ENCODE measurements at places on chromosomes 16 and 17.

DNA sequence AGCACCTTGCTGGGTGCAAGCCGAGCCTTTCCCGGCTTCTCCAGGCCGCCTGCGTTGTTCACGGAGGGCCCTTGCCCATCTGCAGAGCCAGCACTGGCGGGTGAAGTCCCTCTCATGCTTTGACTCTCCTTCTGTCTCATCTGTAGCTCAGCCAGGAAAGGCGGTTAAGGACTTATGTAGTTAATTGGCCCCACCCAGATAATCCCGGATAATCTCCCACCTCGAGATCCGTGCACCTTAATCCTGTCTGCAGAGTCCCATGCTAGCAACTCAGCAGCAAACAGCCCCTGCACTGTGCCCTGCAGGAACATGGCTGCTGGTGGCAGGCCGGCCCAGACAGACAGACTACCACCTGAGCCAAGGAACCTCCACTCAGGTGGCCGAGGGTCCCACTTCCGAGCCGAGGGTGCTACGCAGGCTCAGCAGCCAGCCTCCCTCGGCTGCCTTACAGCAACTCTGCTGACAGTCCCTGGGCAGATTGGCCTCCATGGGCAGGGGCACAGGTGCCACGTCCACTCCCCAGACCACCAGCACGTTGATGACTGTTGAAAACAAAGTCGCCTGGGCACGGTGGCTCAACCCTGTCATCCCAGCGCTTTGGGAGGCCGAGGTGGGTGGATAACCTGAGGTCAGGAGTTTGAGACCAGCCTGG is 16.9 kb downstream of the RAB40C start:
- DNase-seq = no peak

DNA sequence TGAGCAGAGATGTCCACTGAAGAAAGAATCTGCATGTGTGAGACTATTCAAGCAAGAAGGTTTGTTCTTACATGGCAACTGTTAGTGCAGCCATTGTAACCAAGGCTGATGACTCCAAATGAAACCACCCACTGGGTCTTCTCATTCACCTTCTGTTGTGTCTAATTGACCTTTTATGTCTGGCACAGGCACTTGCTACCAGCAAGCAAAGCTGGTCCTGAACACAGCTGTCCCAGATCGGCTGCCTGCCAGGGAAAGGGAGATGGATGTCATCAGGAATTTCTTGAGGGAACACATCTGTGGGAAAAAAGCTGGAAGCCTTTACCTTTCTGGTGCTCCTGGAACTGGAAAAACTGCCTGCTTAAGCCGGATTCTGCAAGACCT is 3.6 kb downstream of the CDC6 start:
- DNase-seq = no peak

DNA sequence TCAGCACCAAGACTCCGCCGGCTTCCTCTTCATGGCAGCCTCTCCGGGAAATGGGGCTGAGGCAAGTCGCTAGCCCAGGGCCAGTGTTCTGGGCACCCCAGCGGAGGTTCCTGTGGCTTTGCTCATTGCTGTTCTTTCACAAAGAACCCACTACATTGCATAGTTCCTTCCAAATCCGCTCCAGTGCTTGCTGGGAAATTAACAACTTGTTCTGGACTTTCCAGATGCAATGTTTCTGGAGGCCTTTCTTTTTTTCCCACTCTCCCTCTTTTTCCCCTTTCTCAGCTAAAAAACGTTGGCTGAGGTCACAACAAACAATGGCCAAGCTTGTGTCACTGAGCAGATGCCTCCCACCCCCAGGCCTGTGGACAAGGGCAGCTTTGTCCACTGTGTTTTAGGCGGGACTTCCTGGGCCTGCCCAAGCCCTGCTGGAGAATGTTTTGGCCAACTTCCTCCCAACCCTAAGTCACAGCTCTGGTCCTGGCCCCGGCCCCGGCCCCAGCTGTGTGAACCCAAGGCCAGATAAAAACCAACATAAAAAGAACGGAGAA is 131.5 kb upstream of the RCVRN start:
- peak; percentile 97 for DNase-seq

DNA sequence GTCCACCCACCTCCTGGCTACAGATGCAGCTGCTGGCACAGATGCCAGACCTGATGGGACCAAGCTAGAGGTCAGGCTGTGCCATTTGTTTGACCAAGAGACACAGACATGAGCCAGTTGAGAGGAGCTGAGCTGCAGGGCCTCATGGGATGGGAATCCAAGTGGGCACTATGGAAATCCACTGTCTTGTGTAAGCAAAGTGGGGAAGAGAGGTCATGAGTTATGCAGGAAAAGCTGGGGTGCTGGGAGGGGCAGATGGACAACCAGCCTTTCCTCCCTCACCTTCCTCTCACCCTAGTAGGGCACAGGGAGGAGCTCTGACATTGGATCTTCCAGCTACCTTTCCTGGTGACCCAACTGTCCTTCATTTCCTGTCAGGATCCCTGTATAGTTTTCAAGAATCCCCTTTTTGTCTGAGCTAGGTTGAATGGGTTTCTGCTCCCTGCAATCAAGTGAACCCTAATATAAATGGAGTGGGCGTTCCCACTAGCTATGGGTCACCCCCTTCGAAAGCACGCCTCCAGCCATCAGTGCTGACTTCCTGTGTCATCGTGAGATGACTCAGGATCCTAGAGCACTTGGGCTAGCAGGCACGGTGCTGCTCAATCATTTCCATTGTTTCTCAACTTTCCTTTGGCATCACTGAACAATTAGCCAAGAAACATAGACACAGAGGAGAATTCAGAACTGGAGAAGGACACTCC is 13.6 kb downstream of the ATPAF2 start:
- DNase-seq = no peak

GRCh38 chr17:47131761-47132160 is 57.3 kb downstream of the CDC27 start:
- no peak for DNase-seq

DNA sequence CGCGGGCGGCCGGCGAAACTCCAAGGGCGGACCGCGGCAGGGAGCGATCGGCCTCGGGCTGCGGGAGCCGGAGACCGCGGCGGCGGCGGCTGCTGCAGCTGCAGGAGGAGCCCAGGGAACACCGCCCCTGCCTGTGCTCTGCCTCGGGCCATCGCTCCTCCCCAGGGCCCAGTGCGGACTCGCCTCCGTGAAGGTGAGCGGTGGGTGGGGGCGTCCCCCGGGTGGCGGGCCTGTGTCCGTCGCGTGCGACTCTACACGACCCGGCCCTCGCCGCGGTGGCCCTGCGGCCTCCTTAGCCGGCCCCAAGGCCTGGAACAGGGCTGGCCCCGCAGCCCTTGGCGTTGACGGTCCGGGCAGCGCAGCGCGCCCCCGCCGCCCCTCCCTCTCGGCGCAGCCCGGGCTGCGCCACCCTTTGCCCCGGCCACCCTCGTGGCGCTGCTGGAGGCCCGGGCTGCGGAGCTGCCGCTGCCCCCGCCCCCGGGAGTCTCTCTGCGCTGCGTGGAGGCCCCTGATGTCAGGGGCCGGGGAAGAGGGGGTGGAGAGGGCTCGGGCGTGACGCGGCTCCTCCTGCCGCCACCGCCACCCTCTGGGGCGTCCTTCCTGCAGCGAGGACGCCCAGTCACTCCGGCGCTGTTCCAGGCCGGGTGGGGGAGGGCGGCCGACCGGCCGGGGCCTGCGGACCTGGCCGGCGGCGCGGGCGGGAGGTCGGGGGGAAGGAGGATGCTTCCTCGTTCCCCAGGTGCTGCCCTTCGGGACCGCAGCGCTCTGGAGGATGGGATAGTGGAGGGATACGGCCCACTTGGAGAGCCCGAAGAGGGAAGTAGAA is 485 bp downstream of the DYNLL2 start:
- peak; percentile 40 for DNase-seq

- no peak for DNase-seq
Measured at GRCh38 chr17:59266745-59267144, 46.4 kb downstream of the GDPD1 start.

- peak; percentile 61 for DNase-seq
Measured at GRCh38 chr16:83744441-83744981, 63.3 kb upstream of the HSBP1 start.

- DNase-seq = no peak
Measured at GRCh38 chr17:65633146-65633881, 71.9 kb upstream of the AXIN2 start.

GRCh38 chr17:79747508-79748294 is 17.0 kb downstream of the ENPP7 start:
- DNase-seq = peak; percentile 43

- DNase-seq = no peak
Measured at GRCh38 chr16:1677339-1677738, 740 bp upstream of the JPT2 start.

GRCh38 chr17:9729034-9729650 is 62.2 kb downstream of the DHRS7C start:
- peak; percentile 67 for DNase-seq

Data from Ammon's horn (tissue), 1 donor.